ENCODE measurements at places on chromosomes 12 and 14.
A peak's percentile ranks its signal among the peaks of the same experiment; 100 is the strongest.

GRCh38 chr12:41108032-41108431 lies 80.1 kb upstream of the PDZRN4 start:
- DNase-seq, result no peak

DNA sequence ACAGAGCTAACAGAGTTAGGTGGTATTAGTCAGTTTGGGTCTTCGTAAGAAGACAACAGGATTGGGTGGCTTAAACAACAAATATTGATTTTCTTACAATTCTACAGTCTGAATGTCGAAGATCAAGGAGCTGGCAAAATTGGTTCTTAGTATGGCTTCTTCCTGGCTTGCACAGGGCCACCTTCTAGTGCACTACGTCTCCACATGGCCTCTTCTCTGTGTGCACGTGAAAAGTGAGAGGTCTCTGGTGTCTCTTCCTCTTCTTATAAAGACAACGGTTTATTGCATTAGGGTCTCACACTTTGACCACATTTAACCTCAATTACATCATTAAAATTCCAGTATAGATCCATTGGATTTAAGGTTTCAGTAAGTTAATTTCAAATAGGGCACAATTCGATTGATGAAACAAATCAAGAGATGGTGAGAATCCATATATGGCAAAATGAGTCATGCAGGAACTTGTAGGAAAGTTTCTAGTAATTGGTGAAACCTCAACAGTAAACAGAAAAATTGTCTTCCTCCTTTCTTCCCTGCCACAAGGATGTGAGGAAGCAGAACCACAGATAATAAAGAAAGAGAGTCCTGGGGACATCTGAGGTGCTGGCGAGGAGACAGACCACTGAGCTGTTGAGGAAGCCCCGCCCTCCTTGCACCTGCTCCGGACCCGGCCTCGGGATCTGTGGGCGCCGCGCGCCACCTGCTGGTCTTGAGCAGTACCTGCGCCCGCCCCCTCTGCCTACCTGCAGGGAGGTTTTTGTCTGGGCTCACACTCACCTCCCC lies 846.7 kb downstream of the TMEM121 start:
- peak; percentile 61 for DNase-seq

GRCh38 chr14:79016828-79017505 lies 846.8 kb downstream of the NRXN3 start:
- DNase-seq, result no peak

DNA sequence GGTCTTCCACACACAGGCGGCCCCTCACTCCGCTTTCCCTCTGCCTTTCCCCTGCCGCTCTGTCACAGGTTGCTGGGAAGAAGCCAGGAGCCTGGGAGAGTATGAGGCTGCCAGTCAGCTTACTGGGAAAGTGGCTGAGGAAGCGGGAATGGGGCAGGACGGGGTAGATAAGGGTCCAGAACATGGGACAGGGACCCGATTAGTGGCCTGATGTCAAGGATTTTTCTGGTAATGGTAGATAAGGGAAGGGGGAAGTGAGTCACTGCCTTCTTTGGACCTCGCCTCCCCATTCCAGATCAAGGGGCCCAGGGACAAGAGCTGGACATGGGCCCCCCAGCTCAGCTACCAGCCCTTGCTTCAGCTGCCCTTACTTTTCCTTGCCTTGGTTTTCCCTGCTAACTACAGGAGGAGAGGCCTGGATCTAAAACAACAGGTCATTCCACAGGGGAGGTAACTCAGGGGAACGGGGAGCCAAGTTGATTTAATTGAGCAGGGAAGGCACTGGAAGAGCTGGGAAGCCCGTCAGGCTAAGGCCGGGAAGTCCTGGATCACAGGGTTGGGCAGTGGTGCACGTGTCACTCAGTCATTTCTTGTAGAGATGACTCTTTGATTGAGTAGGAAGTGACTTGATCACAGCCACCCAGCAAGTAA lies 3.5 kb upstream of the LPAR5 start:
- DNase-seq, result no peak

GRCh38 chr14:59320361-59320760 lies 131.9 kb downstream of the DAAM1 start:
- no peak for DNase-seq

GRCh38 chr14:92600318-92601053 lies 86.9 kb downstream of the RIN3 start:
- no peak for DNase-seq

DNA sequence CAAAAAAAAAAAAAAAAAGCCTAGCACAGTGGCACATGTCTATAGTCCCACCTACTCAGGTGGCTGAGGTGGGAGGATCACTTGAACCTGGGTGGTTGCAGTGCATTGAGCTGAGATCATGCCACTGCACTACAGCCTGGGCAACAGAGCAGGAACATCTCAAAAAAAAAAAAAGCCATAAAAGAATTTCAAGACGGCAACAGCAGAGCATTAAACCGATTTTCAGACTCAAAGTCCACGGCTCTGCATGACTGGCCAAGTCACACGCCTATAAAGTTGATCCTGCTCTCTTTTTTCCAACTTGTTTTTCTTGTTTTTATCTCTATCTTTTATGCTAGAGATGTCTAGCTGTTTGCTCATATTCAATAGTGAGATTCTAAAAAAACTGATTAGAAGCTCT lies 45.3 kb downstream of the FBXO34 start:
- no peak for DNase-seq

GRCh38 chr14:55758796-55759195 lies 178.8 kb downstream of the KTN1 start:
- no peak for DNase-seq

- DNase-seq, result no peak
Observed at GRCh38 chr12:64824130-64824499, 332 bp upstream of the TBC1D30 start.

GRCh38 chr14:39440975-39441374 lies 8.7 kb upstream of the FBXO33 start:
- no peak for DNase-seq

DNA sequence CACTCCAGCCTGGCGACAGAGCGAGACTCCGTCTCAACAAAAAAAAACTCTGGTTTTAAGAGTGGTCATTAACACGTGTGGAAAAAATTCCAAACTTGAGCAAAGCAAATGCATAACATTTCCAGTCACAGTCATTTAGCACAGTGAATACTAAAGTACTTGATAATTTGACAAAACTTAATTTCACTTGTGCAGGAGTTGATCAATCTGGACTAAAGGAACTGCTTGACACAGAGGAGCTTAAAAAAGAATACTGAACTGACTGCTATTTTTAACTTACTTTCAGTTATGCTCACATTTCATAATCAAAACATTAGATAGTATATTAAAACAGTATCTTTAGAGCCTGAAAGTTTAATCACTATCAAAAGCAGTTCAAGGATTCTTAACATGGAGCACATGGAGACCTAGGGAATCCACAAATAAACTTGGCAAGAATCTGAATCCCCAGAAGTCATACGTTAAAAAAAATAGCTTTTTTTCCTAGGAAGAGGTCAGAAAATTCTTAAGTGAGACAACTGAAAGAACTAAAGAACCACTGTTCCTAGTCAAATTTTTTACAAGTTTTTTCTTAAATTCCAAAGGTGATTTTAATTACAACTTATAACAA lies 7.4 kb downstream of the UBE2N start:
- no peak for DNase-seq

GRCh38 chr12:42469355-42470175 lies 120.0 kb downstream of the PRICKLE1 start:
- DNase-seq, result no peak

DNA sequence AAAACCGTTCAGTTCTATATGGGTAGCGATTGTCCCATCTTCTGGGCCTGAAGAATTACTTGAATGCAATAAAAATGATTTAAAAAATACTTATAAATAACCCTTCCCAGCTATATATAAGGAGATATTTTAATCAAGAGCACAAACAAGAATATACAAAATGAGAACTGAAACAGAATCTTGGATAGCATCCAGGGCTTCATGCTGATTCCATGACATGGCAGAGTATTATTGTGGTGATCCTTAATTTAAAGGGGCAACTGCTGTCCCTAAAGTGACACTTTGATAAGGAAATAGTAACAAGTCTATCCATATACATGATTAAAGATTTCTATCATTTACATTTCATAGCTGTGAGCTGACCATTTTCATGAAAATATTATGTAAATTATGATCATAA lies 18.8 kb downstream of the WBP11 start:
- DNase-seq, result no peak

DNA sequence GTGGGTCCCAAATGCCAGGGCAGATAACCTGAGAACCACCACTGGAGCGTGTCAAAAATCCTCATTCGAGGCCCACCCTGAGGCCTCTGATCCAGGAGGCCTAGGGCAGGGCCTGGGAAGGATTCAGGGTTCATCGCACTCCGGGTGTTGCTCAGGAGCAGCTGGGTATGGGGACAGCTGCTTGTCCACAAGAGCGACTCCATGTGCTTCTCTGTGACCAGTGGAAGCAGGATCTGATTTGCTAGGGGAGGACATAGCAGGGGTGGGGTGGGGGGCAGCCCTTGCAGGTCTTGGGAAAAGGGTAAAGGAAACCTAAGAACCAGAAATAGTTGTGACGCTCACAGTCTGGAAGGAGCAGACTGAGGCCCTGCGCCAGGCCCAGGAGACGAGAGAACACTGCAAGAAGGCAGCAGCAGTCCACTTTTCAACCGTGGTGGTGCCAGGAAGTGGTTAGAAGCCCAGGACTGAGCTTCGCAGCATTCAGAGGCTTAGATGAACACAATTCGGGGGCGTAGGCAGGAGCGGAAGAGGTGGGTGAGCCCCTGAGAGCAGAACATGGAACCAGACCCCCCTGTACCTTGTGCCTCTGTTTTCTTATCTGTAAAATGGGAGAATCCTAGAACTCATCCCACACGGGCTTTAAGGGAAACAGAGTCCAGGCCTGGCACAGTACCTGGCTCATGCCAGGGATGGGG lies 33.7 kb downstream of the ITPK1 start:
- no peak for DNase-seq

- no peak for DNase-seq
Observed at GRCh38 chr14:65095633-65096205, 6.6 kb downstream of the MAX start.

- no peak for DNase-seq
Observed at GRCh38 chr14:30691751-30692398, 69.8 kb downstream of the SCFD1 start.

DNA sequence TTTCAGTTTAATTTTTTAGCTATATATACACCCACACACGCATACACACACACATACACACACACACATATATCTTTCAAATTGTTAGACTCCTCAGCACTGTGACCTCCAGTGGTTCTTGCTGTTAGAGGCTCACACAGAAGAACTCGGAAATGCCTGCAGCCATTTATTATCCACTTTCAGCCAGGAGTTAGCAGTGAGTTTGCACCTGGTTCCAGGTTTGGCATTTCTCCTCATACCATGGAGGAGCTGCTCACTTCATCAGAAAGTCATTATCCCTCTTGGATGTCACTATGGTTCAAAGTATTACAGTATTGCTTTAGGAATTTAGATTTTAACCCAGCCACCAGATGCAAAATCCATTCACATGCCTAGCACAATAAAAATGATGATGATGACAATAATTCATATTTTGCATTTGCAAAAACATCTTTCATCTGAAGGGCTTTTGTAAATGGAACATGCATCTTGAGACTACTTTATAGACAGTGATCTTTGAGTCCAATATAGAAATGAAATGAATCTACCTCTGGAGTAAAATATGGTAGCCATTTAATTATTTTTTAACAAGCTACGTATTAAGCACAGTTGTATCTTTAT lies 42.3 kb downstream of the NPAS3 start:
- DNase-seq, result no peak

- no peak for DNase-seq
Observed at GRCh38 chr14:104128981-104129380, 9.4 kb upstream of the KIF26A start.

DNA sequence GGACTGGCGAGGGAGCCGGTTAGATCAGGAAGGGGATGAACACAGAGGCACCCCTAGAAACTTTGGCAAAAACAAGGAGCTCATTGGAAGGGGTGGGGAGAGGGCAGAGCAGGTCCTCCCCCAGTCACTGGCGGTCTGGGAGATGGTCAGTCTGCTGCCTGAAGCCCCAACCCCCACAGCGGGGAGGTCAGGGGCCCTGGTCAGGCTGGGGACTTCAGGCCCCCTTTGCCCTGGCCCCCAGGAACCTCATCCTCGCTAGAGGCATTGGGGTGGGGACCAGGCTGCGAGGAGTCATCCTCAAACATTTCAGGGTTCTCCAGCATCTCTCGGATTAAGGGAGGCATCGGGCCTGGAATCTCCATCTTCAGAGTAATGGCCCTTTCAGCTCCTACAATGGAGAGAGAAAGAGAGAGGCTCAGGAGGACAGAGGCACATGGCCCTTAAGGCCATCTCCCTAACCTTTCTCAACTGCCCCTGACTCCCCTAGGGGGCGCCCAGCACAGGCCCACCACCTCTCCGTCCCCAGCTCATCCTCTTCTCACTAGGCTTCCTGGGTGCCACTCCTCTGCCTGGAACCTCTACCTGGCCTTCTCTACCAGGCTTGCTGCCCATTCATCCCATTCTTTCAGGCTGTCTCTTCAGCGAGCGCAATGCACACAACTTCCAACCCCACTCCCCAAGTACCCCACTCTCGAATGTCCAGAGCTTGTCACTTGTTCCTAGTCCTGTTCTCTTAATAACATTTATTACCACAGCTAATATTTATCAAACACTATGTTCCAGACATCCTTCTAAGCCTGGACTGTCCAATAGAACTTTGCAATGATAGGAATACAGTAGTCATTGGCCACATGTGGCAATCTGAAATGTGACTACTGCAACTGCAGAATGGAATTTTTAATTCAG lies 4.7 kb upstream of the ITGB7 start:
- DNase-seq, result no peak

DNA sequence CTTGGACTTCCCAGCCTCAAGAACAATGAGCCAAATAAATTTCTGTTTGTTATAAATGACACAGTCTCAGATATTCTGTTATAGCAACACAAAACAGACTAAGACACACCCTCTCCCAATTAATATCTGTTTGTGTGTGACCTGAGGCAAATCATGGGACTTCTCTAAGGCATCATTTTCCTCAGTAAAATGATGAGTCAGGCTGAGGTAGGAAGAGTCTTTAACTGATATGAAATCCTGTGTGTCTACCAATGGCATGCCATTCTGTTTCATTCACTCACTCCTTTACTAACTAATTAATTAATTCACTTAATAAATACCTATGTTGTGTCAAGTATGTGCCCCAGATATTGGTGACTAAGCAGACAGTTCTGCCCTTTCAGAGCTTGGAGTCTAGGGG lies 258.4 kb upstream of the CRY1 start:
- DNase-seq, result no peak

DNA sequence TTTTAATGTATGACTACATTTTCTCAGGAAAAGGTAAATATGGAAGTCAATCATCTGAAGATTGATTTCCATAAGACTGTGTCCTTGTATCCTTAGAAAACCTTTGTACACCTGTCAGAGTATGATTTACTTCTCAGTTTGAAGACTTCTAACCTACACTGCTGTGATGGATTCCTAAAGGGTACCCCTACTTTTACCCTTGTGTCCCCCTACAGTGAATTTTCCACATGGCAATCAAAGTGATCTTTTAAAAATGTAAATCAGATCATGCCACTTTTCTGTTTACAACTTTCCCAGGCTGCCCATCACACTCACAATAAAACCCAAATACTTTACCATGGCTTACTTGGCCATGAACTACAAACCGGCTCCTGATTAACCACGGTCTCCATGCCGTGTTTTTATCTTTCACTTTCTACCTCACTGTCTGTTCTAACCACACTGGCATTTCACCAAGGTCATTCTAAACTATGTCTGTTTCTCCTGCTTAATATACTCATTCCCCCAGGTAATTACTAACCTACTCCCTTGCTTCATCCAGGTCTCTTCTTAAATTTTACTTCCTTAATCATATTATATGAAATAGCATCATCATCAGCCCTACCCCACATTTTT lies 8.1 kb downstream of the DNAI7 start:
- no peak for DNase-seq

GRCh38 chr14:81579115-81579514 lies 45.5 kb upstream of the SEL1L start:
- DNase-seq, result no peak

GRCh38 chr12:52079576-52080402 lies at the start of gene SMIM41:
TSS of gene SMIM41 (plus strand) at chr12:52079704. CDS start at chr12:52079780, 76 bp downstream.
- no peak for DNase-seq
